Liver (tissue), 10 donors: ENCODE measurements at places on chromosomes 4 and X.

DNA sequence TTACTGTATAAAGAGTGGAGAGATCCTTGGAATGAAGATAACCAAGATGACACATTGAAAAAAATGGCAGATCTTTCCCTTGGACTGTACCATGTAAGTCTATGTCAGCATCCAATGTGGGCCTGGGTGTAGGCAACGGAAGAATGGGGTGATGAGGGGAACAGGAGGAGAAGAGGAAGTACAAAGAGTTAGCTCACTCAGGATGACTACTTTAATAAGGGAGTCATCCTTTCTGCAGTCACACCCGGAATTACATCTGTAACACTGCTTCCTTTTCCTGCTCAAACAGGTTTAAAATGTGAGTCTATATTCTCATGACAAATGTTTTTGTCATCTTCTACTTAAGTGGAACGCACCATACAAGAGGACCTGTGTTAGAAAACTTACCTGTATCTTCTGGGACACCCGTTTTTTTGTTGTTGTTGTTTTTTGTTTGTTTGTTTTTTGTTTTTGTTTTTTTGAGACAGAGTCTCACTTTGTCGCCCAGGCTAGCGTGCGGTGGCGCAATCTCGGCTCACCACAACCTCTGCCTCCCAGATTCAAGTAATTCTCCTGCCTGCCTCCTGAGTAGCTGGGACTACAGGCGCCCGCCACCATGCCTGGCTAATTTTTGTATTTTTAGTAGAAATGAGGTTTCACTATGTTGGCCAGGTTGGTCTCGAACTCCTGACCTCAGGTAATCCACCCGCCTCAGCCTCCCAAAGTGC is 18.0 kb downstream of the HPSE start:
- DNase-seq: no peak

DNA sequence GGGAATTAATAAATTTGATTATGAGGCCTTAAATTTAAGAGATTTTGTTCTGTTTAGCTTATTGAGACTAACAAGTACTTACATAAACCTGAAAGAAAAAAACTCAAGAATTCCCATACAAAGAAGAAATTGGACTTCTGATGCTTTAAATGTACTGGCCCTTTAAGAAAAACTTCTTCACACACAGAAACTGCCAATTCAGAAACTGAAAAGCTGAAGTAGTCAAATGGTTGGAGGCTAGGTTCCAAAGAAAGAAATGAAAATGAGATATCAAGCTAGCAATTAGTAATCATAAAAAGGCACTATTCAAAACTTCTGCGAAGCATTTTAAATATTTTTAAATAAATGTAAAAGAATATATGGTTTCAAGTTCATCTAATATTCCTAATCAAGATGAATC is 151.3 kb downstream of the THOC2 start:
- DNase-seq: no peak

- no peak for DNase-seq
These were observed 1752.7 kb downstream of the PCDH7 start for GRCh38 chr4:32472918-32473317.

GRCh38 chr4:47274901-47275300 is 188.6 kb downstream of the COMMD8 start:
- DNase-seq: no peak

GRCh38 chr4:38611676-38612075 is 52.3 kb upstream of the KLF3 start:
- DNase-seq: no peak

DNA sequence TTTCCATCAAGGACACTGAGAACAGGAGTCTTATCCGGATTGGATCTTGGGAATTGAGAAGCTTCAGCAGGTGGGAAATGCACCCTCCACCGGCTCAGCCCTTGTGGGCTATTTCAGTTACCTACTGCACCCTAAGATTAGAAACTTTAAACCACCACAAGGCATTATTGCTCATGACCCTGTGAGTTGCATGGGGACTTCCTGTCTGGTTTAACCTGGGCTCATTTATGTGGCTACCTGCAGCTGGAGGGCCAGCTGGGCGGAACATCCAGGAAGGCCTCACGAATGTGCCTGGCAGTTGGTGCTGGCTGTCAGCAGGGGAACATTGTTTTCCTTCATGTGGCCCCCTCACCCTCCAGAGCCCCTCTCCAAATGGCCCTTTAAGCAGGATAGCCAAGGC is 164.1 kb downstream of the DEFB131A start:
- no peak for DNase-seq

- DNase-seq: no peak
These were observed 1768.5 kb downstream of the PCDH7 start for GRCh38 chr4:32488690-32489089.

DNA sequence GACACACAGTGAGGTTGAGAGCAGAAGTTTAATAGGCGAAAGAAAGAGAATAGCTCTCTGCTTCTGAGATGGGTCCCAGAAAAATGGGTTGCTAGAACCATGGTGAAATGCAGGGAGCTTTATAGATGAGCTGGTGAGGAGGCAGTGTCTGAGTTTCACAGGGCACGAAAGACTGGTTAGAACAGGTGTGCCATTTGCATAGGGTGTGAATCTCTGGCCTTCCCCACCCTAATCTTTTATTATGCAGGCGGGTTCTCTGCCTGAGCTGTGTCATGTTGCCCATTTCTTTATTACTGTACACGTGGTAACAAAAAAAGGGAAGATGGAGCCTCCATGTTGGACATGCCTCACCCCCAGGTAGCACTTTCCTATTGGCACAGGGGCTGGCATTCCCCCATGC is 39.1 kb downstream of the FUNDC1 start:
- no peak for DNase-seq

DNA sequence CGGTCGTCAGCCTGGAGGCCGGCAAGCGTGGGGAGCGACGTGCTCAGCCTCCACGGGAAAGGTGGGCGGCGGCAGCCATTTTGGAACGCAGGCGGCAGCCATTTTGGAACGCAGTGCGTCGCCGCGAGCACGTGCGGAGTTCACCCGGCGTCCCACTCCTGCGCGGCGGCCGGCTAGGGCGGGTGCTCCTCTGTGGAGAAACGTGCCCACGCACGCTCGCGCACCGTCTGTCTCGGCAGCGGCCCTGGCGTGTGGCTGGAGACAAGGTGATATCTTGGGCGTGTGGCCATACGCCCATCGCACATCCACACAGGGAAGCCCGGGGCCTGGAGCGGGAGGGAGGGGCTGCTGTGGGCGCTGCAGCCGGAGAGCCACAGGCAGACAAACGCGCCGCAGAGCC is 21.1 kb downstream of the CPLX1 start:
- DNase-seq: no peak

DNA sequence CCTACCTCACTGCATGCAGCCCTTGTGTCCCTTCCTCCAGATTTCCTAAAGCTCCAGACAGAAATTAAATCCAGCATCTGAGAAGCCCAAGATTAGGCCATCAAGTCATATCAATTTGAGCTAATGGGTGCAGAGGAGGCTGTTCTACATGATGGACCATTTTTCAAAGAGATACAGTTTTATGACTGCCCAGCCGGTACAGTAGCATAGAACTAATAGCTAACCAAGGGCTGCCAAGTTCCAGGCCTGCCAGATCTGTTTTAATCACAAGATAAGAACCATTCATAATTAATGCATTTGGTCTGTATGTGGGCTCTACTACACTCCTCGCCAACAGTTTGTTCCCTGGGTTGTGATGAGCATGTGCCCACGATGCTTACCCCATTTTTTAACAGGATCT is 73.9 kb upstream of the PLAC1 start:
- DNase-seq: no peak

DNA sequence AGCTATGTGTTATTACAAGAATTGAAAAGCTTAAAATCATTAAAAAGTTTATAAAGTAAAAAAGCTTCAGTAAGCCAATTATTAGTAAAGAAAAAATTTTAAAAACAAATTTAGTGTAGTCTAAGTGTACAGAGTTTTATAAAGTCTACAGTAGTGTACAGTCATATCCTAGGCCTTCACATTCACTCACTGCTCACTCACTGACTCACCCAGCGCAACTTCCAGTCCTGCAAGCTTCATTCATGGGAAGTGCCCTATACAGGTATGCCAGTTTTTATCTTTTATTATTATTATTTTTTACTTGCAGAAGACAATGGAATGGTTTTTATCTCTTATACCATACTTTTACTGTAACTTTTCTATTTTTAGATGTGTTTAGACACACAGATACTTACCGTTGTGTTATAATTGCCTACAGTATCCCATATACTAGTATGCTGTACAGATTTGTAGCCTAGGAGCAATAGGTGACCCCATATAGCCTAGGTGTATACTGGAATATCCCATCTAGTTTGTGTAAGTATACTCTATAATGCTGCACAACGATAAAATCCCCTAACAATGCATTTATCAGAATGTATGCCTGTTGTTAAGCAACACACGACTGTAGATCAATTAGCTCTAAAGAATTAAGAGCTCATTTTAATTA is 230.7 kb downstream of the DCLK2 start:
- DNase-seq: no peak

GRCh38 chr4:155948541-155948940 is 5.1 kb downstream of the CTSO start:
- DNase-seq: no peak

DNA sequence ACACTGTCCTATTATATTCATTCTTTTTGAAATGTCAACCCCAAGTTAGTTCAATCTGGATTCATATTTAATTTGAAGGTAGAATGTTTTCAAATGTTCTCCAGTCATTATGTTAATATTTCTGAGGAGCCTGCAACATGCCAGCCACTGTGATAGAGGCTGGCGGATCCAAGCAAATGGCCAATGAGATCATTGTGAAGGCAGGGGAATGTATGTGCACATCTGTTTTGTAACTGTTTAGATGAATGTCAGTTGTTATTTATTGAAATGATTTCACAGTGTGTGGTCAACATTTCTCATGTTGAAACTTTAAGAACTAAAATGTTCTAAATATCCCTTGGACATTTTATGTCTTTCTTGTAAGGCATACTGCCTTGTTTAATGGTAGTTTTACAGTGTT is 1.6 kb downstream of the CXCL1 start:
- DNase-seq: no peak

GRCh38 chr4:73985528-73985852 is 2.5 kb downstream of the PPBP start:
- no peak for DNase-seq

- DNase-seq: no peak
These were observed 697.4 kb downstream of the TRAM1L1 start for GRCh38 chr4:116387937-116388474.

- DNase-seq: no peak
These were observed 92.1 kb upstream of the ZCCHC13 start for GRCh38 chrX:74211911-74212310.

DNA sequence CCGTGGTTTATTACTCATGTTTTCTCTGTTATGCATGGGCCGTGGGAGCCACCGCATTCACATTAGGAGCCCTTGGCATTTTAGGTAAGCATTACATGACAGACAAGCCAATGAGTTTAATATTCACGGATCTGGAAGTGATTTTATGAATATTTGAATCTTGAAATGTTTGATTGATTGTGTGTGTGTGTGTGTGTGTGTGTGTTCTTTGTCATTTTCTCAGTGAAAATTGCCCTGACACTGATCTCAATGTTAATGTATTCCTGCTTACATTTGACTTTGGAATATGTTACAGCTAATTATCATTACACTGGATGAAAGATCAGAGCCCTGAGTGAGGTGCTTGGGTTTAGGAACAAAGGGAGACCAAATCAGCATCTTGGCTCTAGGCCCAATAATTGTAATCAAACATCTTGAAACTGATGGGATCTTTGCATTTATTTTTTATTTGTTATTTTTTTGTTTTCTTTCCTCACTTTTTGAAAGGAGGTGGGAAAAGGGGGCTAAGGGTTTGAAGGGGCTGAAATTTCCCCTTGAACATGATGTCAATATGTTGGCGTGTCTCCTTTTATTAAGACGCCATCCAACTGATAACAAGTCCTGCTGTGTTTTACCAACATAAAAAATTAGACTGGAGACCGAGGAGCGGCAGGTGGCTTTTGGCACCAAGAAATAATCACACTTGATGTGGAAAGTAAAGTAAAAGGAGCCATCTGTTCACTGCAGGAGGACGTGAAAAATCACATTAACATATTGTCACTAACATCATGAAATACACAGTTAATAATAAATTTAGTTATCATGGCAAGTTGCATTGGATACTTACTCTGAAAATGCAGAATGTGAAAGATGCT is 5.2 kb upstream of the GK2 start:
- no peak for DNase-seq

GRCh38 chr4:142406917-142407501 is 439.1 kb downstream of the INPP4B start:
- no peak for DNase-seq

GRCh38 chrX:22278375-22278774 is 5.7 kb downstream of the CBLL2 start:
- no peak for DNase-seq

DNA sequence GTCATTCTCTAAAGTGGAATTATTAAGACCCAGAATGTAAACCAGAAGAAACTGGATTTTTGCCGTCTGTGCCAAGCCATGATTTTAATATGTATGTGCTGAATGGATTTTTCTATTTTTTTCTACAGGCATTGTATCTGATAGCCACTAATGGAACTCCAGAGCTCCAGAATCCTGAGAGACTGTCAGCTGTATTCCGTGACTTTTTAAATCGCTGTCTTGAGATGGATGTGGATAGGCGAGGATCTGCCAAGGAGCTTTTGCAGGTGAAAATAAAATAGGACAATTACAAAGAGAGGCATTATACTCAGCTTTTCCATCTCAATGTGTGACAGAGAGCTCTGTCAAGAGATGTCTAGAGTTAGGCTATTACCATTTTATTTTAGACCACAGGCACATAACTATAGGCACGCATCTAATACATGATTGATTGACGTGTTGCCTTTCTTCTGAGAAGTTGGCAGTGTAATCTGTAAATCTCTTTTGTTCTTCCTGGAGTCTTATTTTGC is 53.9 kb downstream of the CAPN6 start:
- DNase-seq: no peak

DNA sequence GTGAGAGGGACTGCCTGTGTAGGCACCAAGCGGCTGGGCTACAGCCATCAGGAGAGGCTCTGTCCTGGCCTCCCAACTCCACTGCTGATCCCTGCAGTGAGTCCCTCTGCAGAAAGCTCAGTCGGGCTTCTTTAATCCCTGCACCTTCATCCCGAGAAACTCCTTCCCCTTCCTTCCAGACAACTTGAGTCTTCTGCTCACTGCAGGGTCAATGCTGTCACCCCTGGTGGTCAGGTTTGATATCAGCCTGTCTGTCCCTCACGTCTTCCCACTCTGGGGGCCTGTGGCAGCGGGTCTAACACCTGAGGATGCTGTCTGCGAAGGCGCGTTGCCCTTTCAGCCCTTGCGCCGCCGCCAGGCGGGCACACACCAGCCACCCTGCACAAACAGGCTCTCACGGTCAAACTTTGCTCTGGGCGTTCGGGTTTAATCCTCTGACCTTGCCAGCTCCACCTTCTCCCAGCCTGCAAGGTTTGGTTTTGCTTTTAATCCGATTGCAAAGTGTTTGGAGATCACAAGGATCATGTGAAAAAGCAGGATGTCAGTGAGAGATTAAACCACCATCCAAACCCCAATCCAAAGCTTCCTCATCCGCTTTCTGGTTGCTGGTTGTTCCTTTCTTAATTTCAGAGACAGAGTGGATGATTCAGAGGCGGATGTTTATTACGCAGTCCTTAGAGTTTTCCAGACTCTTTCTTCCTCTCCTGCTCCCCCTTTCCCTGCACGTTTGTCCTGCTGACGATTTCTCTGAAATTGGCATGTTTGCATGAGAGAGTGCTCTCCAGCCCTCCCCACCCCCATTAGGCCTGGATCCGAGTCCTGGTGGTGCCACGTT is 74.8 kb upstream of the SLC34A2 start:
- no peak for DNase-seq
